ENCODE measurements at places on chromosomes 6 and 20. TPM values are rescaled to one million over a fixed set of nuclear protein-coding genes. Genes with fewer than 3 reads are reported as not detected.
A peak's percentile ranks its signal among the peaks of the same experiment; 100 is the strongest.

Gene ZNF292
- 28.0 TPM for total RNA-seq

Gene FAM184A
- 3.6 TPM for total RNA-seq

Gene JPH2
- 29.1 TPM for total RNA-seq

Gene NKAIN4
- not detected for total RNA-seq

Gene TNF
- not detected for total RNA-seq

Gene KLC4
- total RNA-seq: 27.3 TPM

Gene SF3B5
- 212 TPM for total RNA-seq

Gene SGK2
- total RNA-seq: 4.5 TPM

DNA sequence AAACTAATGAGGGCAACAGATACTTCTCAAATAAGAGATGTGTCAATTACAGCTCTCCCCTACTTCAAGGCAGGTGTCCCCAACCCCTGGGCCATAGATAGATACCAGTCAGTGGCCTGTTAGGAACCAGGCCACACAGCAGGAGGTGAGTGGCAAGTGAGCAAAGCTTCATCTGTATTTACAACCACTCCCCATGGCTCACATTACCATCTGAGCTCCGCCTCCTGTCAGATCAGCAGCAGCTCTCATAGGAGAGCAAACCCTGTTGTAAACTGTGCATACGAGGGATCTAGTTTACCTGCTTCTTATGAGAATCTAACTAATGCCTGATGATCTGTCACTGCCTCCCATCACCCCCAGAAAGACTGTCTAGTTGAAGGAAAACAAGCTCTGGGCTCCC lies 422.1 kb downstream of the GJA1 start:
- no peak for DNase-seq
- H3K27ac ChIP-seq: no peak overlapping the region
- no peaks in the 10 kb centered on the region for H3K36me3 ChIP-seq

DNA sequence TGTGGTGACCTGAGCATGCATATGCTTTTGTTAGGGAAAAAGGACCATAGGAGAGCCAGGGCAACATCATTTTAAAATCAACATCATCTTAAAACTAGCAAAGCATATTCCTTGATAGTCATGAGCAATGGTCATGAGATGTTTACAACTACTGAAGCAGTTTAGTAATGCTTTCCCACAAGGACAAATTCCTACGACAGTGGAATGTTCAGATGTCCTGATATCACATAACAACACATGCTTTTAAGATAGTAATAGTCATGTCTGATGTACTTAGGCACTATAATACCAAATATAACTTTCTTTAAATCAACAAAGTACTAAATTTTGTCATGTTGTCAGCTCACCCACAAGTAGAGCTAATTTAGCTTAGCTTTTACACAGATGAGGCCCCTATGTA lies 370.3 kb downstream of the HTR1B start:
- no peaks in the 10 kb centered on the region for H3K4me1 ChIP-seq
- H3K27ac ChIP-seq: no peak overlapping the region
- no peaks in the 10 kb centered on the region for H3K36me3 ChIP-seq
- H3K4me3 ChIP-seq: no peak overlapping the region
- H3K27me3 ChIP-seq: no peaks in the 10 kb centered on the region

DNA sequence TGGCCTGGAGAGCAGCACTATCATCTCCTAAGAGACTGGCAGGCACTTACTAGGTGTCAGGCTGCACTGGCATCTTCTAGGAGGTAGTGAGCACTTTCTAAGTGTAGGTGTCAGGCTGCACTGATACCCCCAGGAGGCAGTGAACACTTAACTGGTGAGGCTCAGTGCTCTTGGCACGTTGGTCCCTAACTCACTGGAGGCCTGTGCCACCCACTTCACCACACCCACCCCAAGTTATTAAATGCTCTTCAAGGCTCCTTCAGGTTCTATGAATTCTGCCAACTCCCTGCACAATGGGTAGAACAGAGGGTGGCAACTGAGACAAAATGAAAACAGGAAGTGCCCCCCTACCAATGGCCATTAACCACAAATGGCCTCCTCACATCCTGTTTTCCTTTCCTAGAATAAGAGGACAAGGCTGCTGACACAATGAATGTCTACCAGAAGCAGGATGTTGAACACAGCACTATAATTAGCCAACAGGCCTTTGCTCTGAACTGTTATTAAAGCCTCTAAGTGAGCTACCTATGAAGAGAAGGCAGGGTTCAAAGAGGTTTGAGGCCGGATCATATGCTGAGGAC lies 29.4 kb downstream of the NCOA5 start:
- no peaks in the 10 kb centered on the region for H3K27me3 ChIP-seq
- H3K36me3 ChIP-seq: peaks cover 29% of the 10 kb centered on the region
- H3K4me1 ChIP-seq: no peaks in the 10 kb centered on the region
- no peak overlapping the region for H3K27ac ChIP-seq
- H3K4me3 ChIP-seq: no peak overlapping the region
- no peak for DNase-seq

- H3K4me1 ChIP-seq: no peaks in the 10 kb centered on the region
- no peak overlapping the region for H3K4me3 ChIP-seq
- no peak overlapping the region for H3K27ac ChIP-seq
- no peaks in the 10 kb centered on the region for H3K27me3 ChIP-seq
- H3K36me3 ChIP-seq: no peaks in the 10 kb centered on the region
Measured at GRCh38 chr6:143965503-143966171, 42.4 kb downstream of the PLAGL1 start.

- H3K27ac ChIP-seq: no peak overlapping the region
- H3K4me1 ChIP-seq: peaks cover 5% of the 10 kb centered on the region
- no peak overlapping the region for H3K4me3 ChIP-seq
- no peaks in the 10 kb centered on the region for H3K27me3 ChIP-seq
Measured at GRCh38 chr20:35144694-35145093, 2.4 kb downstream of the EDEM2 start.

GRCh38 chr20:53788253-53789022 lies 194.8 kb upstream of the ZNF217 start:
- H3K36me3 ChIP-seq: no peaks in the 10 kb centered on the region
- H3K4me3 ChIP-seq: no peak overlapping the region
- DNase-seq: no peak
- no peak overlapping the region for H3K27ac ChIP-seq
- H3K4me1 ChIP-seq: no peaks in the 10 kb centered on the region

DNA sequence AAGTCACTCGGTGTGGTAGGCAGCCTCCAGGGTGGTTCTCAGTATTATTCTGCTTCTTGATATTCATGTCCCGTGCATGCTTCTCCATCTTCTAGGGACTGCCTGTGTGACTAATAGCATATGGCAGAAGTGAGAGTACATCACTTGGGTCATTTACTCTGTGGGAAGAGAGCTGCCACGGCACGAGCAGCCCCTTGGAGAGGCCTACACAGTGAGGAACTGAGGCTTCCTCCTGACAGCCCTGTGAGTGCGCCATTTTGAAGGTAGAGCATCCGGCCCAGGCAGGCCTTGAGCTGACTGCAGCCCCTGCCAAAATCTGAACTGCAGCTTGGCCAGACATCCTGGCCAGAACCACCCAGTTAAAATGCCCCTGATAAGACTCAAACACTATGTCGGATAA lies 17.3 kb upstream of the MCUR1 start:
- H3K27ac ChIP-seq: no peak overlapping the region
- no peaks in the 10 kb centered on the region for H3K4me1 ChIP-seq
- no peaks in the 10 kb centered on the region for H3K36me3 ChIP-seq
- H3K4me3 ChIP-seq: no peak overlapping the region

GRCh38 chr6:138973466-138974153 lies 14.4 kb downstream of the REPS1 start:
- no peak for DNase-seq
- no peaks in the 10 kb centered on the region for H3K4me1 ChIP-seq
- H3K36me3 ChIP-seq: no peaks in the 10 kb centered on the region
- H3K4me3 ChIP-seq: no peak overlapping the region

DNA sequence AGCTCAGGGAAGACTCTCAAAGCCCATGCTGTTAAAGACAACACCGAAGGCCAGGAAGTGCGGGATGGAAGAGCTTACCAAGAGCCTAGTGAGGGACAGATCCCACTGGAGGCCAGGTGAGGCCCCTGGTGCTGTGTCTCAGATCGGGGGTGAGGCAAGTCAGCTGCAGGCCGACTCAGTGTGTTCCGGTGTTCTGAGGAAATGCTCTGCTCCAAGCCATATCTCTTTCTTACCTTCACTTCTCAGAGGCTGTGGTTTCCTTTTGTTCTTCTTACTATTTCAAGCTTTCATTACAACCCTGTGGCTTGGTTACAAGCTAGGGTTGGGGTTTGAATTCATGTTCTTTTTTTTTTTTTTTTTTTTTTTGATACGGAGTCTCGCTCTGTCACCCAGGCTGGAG lies 114.3 kb upstream of the ZFP64 start:
- no peak for DNase-seq
- H3K4me3 ChIP-seq: no peak overlapping the region
- no peaks in the 10 kb centered on the region for H3K4me1 ChIP-seq
- H3K27me3 ChIP-seq: no peaks in the 10 kb centered on the region
- H3K36me3 ChIP-seq: no peaks in the 10 kb centered on the region

DNA sequence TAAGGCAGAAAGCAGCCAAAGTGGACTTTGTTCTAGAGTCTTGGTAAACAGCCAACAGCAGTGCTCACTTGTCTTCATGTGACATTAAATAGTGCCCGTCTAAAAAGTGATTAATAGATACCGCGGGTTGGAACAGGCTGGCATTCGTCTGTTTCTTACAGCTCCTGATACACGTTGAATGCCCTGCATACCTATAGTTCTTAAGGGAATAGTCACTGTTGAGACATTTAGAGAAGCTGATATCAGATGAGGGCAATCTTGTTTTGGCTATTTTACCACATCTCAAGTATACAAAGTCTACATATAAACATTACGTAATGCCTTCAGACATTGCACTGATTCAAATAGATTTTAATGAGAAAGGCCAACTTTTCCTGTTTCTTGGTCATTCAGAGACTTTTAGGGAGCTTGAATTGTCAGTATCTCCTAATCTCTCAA lies 374.9 kb upstream of the FLRT3 start:
- H3K4me3 ChIP-seq: no peak overlapping the region
- H3K27ac ChIP-seq: no peak overlapping the region
- no peaks in the 10 kb centered on the region for H3K4me1 ChIP-seq

GRCh38 chr6:28940294-28940857 lies 16.6 kb upstream of the TRIM27 start:
- peak overlapping the region; percentile 79 for H3K27ac ChIP-seq
- H3K4me3 ChIP-seq: peak overlapping the region; percentile 48
- no peaks in the 10 kb centered on the region for H3K36me3 ChIP-seq
- no peaks in the 10 kb centered on the region for H3K27me3 ChIP-seq
- H3K4me1 ChIP-seq: no peaks in the 10 kb centered on the region

DNA sequence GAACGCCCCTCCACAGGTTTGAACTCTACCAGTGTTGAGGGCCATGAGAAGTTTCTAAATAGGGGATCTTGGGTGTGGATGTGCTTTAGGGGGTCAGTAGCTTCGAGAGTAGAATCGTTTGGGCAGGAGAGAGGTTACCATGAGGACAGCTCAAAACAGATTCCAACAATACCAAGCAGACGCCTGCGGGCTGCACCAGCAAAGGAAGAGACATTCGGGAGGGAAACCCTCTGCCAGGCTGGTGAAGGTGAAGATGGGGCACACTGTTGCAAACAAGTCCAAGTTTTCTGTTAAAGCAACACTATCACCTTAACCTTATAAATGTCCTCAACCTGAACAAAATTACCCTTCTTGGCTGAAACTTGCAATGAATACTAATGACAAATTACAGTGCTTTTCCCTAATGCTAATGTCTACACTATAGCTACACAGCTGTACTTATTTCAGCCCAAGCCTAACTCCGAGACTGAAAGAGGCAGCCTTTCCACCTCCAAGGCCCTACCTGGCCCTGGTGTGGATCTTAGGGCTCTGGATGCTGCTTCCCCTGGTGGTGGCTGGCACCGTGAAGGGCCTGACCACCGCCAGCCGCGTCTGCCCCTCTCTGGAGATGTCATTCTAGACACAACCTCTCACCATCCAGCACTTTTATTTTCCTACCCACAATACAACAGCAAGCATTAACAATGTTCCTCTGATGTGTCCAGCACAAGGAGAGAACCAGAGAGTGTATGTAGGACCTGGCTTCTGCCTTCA lies 80.1 kb downstream of the DLL1 start:
- no peak for DNase-seq
- no peak overlapping the region for H3K27ac ChIP-seq
- H3K4me3 ChIP-seq: no peak overlapping the region
- no peaks in the 10 kb centered on the region for H3K27me3 ChIP-seq
- H3K36me3 ChIP-seq: no peaks in the 10 kb centered on the region

DNA sequence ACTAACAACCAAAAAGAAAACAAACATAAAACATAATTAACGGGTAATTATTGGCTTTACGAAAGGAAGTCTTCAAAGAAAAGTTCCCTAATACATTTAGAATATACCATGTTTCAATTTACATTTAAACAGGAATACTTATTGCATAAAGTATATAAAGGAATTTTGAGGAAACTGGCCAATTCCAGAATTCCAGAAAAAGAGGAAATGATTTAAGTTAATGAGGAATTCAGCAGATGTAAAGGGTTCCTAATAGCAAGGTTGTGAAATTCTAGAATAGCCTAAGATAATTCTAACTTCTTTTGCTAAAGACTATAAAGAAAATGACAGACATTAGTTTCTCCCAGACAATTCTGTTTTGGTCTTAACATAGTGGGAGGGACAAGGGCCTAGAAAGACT lies 35.0 kb downstream of the DTNBP1 start:
- no peak overlapping the region for H3K27ac ChIP-seq
- H3K4me3 ChIP-seq: no peak overlapping the region
- no peaks in the 10 kb centered on the region for H3K4me1 ChIP-seq

DNA sequence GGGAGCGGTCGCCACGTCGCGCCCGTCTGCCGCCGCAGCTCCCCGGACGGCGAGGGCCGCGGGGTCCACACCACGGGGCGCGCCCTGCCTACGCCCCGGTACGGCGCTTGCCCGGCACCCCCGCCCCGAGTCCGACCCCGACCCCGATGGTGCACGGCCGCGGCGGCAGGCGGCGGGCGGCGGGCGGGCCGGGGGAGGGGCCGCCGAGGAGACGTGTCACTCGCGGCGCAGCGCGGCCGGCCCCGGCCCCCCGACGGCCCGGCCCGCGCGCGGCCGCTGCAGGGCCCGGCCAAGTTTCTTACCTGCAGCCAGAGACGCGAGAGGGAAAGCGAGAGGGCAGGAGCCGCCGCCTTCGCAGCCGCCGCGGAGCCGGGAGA lies 328 bp downstream of the RRBP1 start:
- peak overlapping the region; percentile 85 for H3K4me3 ChIP-seq
- no peaks in the 10 kb centered on the region for H3K36me3 ChIP-seq
- H3K4me1 ChIP-seq: peaks cover 2% of the 10 kb centered on the region
- no peak for DNase-seq
- H3K27me3 ChIP-seq: no peaks in the 10 kb centered on the region
- peak overlapping the region; percentile 91 for H3K27ac ChIP-seq

GRCh38 chr6:151101161-151101815 lies 138.5 kb upstream of the AKAP12 start:
- H3K4me3 ChIP-seq: no peak overlapping the region
- no peaks in the 10 kb centered on the region for H3K27me3 ChIP-seq
- no peaks in the 10 kb centered on the region for H3K36me3 ChIP-seq
- H3K4me1 ChIP-seq: no peaks in the 10 kb centered on the region
- no peak for DNase-seq

DNA sequence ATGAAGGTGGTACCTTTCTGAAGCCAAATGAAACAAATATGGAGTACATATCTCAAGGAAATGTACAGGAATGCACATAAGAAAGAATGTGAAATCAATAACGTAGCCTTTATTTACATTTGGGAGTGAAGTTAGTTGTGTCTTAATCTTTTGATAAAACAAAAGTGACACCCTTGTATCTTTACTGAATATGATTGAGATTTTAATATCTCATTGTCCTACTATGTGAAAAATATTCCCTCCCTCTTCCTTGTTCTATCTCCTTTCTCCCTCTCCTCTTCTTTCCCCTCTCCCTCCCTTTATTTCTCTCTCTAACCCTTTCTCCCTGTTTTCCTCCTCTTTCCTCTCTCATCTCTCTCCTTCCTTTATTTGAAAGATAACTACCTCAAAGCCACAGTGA lies 89.1 kb downstream of the PTCHD4 start:
- no peaks in the 10 kb centered on the region for H3K4me1 ChIP-seq
- H3K27me3 ChIP-seq: no peaks in the 10 kb centered on the region
- DNase-seq: no peak
- no peak overlapping the region for H3K4me3 ChIP-seq
- H3K27ac ChIP-seq: no peak overlapping the region
- no peaks in the 10 kb centered on the region for H3K36me3 ChIP-seq
